Stimulated activated CD8-positive, alpha-beta memory T cell treated with anti-CD3 and anti-CD28 coated beads, Interleukin-4, amount 100 ng/mL, for 4 hours (primary cell): ENCODE measurements at places on chromosomes 11 and 22.

DNA sequence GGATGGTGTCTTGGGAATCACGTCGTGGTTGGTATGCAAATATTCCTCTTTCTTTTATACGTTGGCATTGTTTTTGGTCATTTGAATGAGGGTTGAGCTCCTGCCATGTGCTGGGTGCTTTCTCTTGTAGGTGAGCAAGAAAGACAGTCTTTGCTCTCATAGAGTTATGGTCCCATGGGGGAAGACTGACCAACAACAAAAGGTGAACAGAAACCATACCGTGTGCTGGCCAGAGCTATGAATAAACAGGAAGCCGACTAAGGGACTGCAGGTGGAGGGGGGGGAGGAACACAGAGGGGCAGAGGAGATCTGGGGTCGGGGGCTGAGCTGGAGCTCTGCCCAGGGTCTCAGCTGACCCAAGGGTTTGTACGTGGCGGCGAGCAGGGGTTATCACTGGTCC, 245.3 kb downstream of the CTTN start:
- DNase-seq: no peak

DNA sequence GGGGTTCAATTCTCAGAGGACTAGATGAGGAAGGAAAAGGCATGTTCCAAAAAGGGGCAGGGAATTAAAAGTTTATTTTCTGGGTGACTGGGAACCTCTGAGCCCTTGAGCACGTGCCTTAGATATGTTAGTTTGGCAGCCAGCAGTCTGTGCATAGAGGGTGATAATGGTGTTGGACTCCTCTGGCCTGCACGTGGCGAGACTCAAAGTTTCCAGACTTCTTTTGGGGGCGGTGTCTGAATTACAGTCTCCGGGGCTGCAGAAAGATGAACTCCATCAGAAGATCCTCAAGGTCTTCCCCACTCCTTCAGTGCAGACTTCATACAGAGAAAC, 861 bp upstream of the ZNRF3 start:
- peak; percentile 10 for DNase-seq

- DNase-seq: no peak
These were observed 24.2 kb downstream of the TMPRSS5 start for GRCh38 chr11:113681711-113682413.

- DNase-seq: no peak
These were observed 21.4 kb upstream of the PACSIN2 start for GRCh38 chr22:43036282-43036829.

DNA sequence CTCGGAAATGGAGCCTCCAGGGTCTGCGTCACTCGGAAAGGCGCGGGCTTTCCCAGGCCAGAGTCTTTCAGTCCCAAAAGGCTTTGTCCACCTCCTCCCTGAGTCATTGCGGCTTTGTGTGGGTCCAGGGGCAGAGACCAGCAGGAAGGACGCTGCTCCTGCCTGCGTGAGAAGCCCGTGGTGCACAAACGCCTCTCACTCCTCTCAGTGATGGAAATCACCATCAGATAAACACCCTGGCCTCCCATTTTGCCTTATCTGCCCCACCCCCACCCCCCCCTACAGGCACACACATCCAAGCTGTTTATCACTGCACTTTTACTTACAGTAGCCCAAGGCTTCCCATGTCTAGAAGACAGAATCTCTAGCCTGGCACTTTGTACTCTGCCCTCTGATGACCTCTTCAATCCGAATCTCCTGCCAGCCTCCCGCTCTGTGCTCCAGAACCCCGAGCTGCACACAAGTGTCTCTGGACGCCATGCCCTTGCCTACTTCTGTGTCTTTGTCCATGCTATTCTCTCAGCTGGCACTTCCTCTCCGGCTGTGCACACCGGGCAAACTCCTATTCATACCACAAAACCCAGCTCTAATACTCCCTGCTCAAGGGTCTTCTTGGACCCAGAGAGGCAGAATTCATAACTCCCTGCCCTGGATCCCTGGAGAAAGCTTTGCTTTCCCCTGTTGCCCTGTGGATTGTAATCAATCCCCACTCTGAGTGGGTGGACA, 954.6 kb downstream of the TBC1D22A start:
- DNase-seq: no peak
